ENCODE measurements at places on chromosomes 2 and 18. TPM values are rescaled to one million over a fixed set of nuclear protein-coding genes. Genes with fewer than 3 reads are reported as not detected.

SNRPD1 gene
- 4.4 TPM for total RNA-seq

- DNase-seq = no peak
- H3K4me1 ChIP-seq = no peaks in the 10 kb centered on the region
- no peak overlapping the region for H3K4me3 ChIP-seq
- no peaks in the 10 kb centered on the region for H3K27me3 ChIP-seq
- no peak overlapping the region for H3K27ac ChIP-seq
- no peaks in the 10 kb centered on the region for H3K36me3 ChIP-seq
Observed at GRCh38 chr2:63104482-63104881, 53.9 kb downstream of the OTX1 start.

DNA sequence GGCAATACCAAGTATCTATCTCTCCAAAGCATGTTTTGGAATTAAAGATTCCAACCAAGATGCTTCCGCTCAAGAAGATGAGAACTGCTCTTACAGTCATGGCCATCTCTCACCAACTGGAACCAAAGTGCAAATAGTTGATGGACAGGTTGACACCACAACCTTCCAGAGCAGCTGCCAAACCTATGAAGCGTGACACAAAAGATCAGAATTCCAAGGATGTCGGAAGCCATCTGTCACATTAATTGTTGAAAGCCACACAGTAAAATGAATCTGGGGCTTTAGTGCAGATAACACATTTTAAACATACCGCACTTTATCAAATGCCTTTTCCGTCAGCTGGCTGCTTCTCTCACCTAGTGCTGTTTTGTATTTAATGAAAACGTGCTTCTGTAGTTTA is 195.7 kb downstream of the CDH20 start:
- no peaks in the 10 kb centered on the region for H3K36me3 ChIP-seq
- H3K27me3 ChIP-seq = no peaks in the 10 kb centered on the region
- H3K4me3 ChIP-seq = no peak overlapping the region
- no peak overlapping the region for H3K27ac ChIP-seq
- H3K4me1 ChIP-seq = no peaks in the 10 kb centered on the region

- no peaks in the 10 kb centered on the region for H3K36me3 ChIP-seq
- H3K4me3 ChIP-seq = peak overlapping the region; percentile 80
- peaks cover 17% of the 10 kb centered on the region for H3K4me1 ChIP-seq
- no peak for DNase-seq
- H3K27me3 ChIP-seq = no peaks in the 10 kb centered on the region
Observed at GRCh38 chr2:42569883-42570282, 1.5 kb downstream of the MTA3 start.

GRCh38 chr2:104408266-104408665 is 445.6 kb upstream of the POU3F3 start:
- no peak for DNase-seq
- no peaks in the 10 kb centered on the region for H3K36me3 ChIP-seq
- peaks cover 1% of the 10 kb centered on the region for H3K27me3 ChIP-seq

DNA sequence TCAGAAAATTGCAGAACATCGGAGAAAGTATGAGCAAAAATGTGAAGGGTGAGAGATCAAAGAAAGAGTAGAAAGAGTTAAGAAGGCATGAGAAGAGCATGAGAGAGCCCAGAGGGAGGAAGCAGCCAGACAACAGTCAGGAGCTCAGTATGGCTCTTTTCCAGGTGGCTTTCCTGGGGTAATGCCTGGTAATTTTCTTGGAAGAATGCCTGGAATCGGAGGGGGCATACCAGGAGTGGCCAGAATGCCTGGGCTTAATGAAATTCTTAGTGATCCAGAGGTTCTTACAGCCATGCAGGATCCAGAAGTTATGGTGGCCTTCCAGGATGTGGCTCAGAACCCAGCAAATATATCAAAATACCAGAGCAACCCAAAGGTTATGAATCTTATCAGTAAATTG is 271.8 kb upstream of the TFPI start:
- no peak overlapping the region for H3K4me3 ChIP-seq
- no peak for DNase-seq
- no peaks in the 10 kb centered on the region for H3K27me3 ChIP-seq
- H3K36me3 ChIP-seq = no peaks in the 10 kb centered on the region
- no peak overlapping the region for H3K27ac ChIP-seq
